Stimulated activated CD4-positive, alpha-beta T cell treated with anti-CD3 and anti-CD28 coated beads, Interleukin-15, amount 100 ng/mL, for 48 hours (primary cell): ENCODE measurements at places on chromosomes 7 and 10.

DNA sequence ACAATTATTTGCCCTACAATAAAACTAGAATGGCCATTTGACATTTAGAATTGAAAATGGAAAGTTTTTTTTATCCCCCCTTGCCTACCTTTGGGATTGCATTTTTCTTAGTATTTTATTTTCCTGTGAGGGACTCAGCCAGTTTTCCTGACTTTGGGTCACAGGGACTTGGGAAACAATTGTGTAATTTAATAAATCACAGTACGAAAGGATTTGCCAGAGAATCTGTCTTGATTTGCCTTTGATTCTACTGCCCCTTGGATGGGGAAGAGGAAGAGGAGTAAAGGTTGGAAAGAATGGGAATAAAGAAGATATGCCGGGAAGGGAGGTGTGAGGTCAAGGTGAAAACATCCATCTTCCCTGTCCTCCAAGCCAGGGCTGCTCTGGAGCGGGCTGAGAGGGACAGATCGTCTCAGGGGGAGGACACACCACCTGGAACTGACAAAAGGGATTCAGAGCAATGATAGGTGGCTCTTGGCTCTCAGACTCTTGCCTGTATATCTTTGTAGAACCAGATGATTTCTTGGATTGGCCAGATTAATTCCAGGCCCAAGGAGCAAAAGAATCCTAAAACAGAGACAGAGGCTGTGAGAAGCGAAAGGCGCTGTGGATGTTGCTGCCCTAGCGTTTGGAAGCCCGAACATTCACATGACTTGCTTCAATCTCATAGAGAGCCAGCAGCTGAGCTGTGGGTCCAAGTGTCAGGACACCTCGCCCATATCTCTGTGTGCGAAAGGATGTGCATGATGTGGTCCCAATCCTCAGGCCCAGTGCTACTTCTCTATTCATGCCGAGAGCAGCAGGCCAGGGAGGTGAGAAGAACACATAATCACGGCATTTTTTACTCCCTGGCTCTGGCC is 50.3 kb upstream of the ZEB1 start:
- DNase-seq, result no peak

DNA sequence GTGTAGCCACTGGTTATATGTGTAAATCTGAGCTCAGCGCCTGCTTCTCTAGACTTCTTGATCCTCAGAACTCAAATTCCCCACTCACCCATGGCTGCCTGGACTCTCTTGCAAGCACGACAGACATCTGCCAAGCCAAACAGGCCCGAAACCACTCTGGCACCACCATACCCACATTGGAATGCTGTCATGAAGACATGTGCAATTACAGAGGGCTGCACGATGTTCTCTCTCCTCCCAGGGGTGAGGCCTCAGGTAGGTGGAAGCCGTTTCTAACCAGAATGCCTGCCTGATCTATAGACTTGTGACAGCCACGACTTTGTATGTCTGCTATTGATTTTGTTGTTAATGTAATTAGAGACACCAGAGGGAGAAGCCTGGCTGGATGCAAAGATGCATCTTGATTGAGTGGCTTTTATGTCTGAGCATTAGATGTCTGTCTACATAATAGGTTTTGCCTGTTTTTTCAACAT is 4.0 kb downstream of the BAMBI start:
- no peak for DNase-seq

- no peak for DNase-seq
Measured at GRCh38 chr10:131915990-131916766, 15.4 kb downstream of the PPP2R2D start.

DNA sequence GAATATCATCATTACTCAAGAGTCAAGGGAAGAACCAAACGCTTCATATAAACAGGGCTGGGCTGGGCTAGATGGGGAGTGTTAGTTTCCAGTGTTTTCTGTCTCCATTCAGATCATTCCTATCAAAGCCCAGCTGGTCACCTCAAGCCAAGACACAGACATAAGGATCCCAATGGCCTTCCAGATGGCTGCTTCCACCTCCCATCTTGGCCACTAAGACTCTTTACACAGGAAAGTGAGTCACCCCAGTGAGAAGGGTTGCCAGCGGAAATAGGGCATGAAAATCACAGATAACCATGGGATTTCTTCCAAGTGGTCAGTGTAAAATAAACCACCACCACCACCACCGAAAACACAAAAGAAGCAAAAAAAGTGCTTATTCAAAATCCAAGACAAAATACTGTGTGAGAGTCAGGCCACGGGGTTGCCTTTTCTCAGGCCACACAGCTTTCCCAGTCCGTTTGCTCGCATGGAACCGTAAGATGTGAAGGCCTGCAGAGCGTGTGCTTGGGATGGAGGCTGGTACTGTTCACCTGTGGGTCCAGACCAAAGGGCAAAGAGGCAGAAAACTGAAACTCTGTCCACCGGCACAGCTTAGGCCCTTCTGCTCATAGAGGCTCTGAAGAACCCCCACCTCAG is 5.6 kb downstream of the PRSS2 start:
- DNase-seq, result no peak

DNA sequence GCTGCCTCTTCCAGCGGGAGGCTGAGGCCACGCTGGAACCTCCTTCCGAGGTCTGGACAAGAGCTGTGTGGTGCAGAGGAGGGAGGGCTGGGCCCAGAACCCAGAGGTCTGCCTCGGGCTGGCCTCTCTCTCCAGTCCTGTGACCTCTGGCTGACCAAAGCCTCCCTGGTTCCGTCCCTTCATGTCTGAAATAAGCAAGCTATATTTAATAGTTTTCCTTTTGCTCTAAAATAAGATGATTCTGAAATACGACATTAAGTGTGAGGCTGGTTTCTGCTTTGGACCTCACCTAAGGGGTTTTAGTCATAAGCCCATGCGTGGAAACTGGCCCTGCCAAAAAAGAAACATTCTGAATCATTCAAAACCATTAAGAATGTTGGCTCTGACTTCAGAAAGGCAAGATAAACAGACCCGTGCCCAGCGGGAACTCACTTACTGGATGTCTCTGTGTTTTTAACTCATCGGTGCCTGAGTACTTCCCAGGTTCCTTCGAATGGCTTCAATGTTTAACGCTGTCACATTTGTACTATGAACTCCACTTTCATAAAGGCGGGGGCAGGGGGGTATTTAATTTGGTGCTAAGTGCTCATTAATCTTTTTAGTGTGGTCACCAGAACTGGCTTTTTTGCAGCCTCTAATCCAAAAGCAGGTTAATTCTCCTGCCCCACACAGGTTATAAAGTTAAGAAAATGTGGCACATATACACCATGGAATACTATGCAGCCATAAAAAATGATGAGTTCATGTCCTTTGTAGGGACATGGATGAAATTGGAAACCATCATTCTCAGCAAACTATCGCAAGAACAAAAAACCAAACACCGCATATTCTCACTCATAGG is 157.5 kb upstream of the KLF14 start:
- DNase-seq, result no peak

DNA sequence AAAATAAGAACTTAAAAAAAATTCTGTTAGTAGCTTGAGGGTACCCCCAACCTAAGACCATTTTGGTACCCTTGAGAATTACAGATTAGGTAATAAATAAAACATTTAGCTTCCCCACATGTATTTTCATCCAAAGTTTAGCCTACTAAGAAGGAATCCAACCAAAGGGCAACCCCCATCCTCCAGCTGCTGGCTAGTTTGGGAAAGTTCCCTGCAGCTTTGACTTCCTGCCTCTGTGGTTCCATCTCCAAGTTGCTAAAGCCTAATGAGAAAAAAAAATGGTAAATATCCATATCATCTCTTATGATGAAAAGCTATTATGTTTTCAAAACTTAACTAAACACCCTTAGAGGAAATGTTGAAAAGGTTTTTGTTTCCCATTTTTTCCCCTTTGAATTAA is 547.2 kb downstream of the ANKRD7 start:
- no peak for DNase-seq
